Thymus (tissue), 14 donors: ENCODE measurements at places on chromosomes 3 and 15.

- DNase-seq = no peak
- no peak overlapping the region for H3K27ac ChIP-seq
- H3K4me3 ChIP-seq = no peak overlapping the region
- no peaks in the 10 kb centered on the region for H3K4me1 ChIP-seq
These were observed 45.0 kb downstream of the CLSTN2 start for GRCh38 chr3:139979991-139980390.

DNA sequence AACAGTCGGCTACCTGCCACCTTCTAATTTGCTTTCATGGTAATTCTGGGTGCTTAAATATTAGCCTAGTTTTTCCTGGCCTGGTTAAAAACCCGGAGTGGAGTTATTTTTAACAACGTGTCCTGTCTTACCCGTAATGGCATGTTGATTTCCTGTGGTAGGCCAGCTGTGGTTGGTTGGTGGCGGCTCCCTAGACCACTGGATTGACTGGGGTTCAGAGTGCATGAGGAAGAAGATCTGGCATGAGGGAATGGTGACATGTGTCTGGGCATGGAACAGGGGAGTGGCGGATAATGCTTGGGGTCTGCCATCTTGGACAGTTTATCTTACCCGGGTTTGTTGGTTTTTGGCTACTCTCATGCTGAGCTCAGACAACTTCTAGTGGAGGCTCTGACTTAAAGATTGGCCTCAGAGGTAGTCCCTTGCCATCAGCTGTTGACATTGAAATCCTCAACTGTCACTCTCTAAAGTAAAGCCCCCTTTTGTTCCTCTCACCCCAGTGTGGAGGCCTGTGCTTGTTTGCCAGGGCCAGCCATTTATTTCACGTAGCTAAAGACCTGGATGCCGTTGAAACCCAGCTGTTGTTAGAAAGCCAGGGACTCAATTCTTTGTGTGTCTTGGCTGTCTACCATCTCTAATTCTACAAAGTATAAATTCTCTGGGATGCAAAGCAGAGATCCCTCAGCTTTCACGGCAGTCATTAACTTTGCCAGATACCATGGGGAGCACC, 81.6 kb downstream of the DNASE1L3 start:
- no peak for DNase-seq
- H3K4me1 ChIP-seq = no peaks in the 10 kb centered on the region
- H3K27me3 ChIP-seq = no peaks in the 10 kb centered on the region
- no peak overlapping the region for H3K27ac ChIP-seq
- no peak overlapping the region for H3K4me3 ChIP-seq
- peaks cover 92% of the 10 kb centered on the region for H3K36me3 ChIP-seq

DNA sequence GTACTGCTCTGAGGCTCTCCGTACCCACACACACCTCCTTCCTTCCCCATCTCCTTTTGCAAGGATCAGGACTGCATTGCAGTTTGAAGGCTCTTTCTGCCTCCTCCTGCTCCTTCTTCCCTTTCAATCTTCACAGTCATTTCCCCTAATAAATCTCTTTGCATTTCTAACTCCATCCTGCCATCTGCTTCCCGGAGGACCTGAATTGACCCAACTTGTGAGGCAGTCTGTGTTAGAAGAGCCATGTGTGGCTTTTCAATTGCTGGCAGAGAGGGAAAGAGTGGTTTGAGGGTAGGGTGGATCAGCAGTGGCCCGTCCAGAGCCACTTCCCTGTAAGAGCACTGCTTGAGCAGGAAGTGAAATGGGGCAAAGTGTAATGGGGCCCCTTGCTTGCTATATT, 35.8 kb downstream of the ANAPC13 start:
- H3K36me3 ChIP-seq = no peaks in the 10 kb centered on the region
- H3K4me3 ChIP-seq = no peak overlapping the region
- no peak for DNase-seq
- no peaks in the 10 kb centered on the region for H3K4me1 ChIP-seq
- peaks cover 2% of the 10 kb centered on the region for H3K27me3 ChIP-seq

DNA sequence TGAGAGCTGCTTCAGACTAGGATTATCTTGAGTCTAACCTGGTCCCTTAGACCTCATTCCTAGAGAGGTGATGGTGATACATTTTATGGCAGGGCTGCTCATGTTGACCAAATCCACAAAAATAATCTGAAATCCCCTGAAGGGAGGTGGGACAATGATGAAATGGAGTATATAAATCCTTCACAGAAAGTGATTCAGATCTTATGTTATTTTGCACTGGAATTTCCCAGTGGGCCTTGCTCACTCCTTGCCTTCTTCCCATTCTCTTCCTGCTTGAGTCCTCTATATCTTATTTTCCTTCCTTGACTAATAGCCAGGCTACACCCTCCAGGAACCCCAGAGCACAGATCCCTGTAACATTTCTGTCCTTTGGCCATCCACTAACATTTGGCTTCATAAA, 10.4 kb upstream of the TMEM202 start:
- H3K27ac ChIP-seq = no peak overlapping the region
- H3K4me3 ChIP-seq = no peak overlapping the region
- H3K27me3 ChIP-seq = no peaks in the 10 kb centered on the region
- H3K36me3 ChIP-seq = no peaks in the 10 kb centered on the region
- no peak for DNase-seq

- H3K4me1 ChIP-seq = no peaks in the 10 kb centered on the region
- peaks cover 67% of the 10 kb centered on the region for H3K27me3 ChIP-seq
- DNase-seq = no peak
- H3K27ac ChIP-seq = no peak overlapping the region
- H3K4me3 ChIP-seq = peak overlapping the region; percentile 21
- no peaks in the 10 kb centered on the region for H3K36me3 ChIP-seq
These were observed 14.9 kb downstream of the SOX2 start for GRCh38 chr3:181726351-181727330.

- DNase-seq = no peak
- H3K4me3 ChIP-seq = no peak overlapping the region
- H3K4me1 ChIP-seq = peaks cover 12% of the 10 kb centered on the region
- H3K27me3 ChIP-seq = no peaks in the 10 kb centered on the region
- H3K36me3 ChIP-seq = peaks cover 6% of the 10 kb centered on the region
- H3K27ac ChIP-seq = no peak overlapping the region
These were observed 70.5 kb downstream of the ZNF609 start for GRCh38 chr15:64530918-64531317.

DNA sequence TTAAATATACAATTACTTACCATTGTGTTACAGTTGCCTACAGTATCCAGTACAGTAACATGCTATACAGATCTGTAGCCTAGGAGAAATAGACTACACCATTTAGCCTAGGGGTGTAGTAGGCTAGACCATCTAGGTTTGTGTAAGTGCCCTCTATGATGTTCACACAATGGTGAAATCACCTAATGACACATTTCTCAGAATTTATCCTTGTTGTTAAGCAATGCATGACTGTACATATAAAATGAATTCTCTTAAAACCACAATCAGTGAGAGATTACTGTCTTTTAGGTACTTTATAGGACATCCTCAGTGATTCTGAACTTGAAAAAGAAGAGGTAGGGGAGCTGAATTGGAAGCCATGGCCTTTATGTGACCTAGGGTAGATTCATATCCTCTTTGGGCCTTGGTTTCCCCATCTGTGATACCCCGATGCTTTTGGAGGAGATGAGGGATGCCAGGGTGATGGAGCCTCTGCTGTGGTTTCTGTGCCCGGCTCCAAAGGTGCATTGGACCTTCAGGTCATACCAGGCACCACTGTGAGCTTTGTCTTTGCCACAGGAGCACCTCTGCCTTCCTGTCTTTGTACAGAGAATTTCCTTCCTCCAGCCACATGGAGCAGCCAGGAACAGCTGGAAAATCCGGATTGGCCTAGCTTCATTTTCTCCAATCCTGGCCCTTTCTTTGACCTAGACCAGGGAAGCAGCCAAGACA, 51.9 kb upstream of the FLNB start:
- no peak overlapping the region for H3K27ac ChIP-seq
- H3K4me1 ChIP-seq = peaks cover 3% of the 10 kb centered on the region
- no peak for DNase-seq
- no peaks in the 10 kb centered on the region for H3K27me3 ChIP-seq
- no peaks in the 10 kb centered on the region for H3K36me3 ChIP-seq

- no peaks in the 10 kb centered on the region for H3K36me3 ChIP-seq
- H3K4me3 ChIP-seq = no peak overlapping the region
- H3K4me1 ChIP-seq = no peaks in the 10 kb centered on the region
- no peak for DNase-seq
- H3K27me3 ChIP-seq = no peaks in the 10 kb centered on the region
These were observed 117.0 kb downstream of the FILIP1L start for GRCh38 chr3:99997293-99997692.

DNA sequence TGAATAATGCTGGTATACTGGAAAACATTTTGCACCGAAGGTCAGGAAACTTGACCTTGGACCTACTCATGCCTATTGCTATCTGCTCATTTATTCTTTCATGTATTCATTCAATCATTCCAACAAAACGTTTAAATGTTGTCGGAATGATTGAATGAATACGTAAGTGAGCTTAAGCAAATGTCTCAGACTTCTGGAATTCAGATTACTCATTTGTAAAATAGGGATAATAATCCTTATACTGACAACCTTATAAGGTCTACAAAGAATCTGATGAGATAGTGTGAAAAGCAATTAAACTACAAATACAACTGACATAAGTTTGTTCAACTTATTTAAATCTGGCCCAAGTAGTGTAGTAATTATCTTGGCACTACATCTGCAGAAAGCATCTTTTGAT, 288.7 kb downstream of the WDR72 start:
- H3K27ac ChIP-seq = no peak overlapping the region
- H3K4me3 ChIP-seq = no peak overlapping the region
- H3K27me3 ChIP-seq = no peaks in the 10 kb centered on the region
- no peaks in the 10 kb centered on the region for H3K4me1 ChIP-seq
- DNase-seq = no peak

- H3K4me3 ChIP-seq = no peak overlapping the region
- H3K27me3 ChIP-seq = no peaks in the 10 kb centered on the region
- peaks cover 10% of the 10 kb centered on the region for H3K4me1 ChIP-seq
- DNase-seq = no peak
- H3K36me3 ChIP-seq = no peaks in the 10 kb centered on the region
These were observed 67.9 kb upstream of the AKAP13 start for GRCh38 chr15:85312486-85312885.

DNA sequence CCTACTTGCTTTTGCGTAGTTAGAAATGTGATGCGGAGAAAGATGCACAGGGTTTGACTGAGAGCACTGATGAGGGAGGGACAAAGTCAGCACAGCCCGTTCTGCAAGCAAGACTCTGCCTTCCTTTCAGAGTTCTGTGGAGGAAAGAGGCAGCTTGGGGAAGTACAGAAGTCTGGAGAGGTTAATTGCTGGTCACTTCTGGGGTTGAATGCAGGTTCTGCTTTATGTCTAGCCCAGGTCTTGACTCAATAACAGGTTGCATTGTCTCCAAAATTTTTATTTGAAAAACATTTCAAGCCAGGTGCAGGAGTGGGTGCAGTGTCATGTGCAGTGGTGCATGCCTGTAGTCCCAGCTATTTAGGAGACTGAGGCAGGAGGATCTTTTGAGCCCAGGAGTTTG, 461.7 kb downstream of the NR2F2 start:
- H3K27me3 ChIP-seq = no peaks in the 10 kb centered on the region
- no peaks in the 10 kb centered on the region for H3K36me3 ChIP-seq
- no peak for DNase-seq
- H3K27ac ChIP-seq = no peak overlapping the region

- H3K36me3 ChIP-seq = no peaks in the 10 kb centered on the region
- H3K27ac ChIP-seq = no peak overlapping the region
- no peaks in the 10 kb centered on the region for H3K27me3 ChIP-seq
These were observed 29.8 kb downstream of the STT3B start for GRCh38 chr3:31562525-31562924.

DNA sequence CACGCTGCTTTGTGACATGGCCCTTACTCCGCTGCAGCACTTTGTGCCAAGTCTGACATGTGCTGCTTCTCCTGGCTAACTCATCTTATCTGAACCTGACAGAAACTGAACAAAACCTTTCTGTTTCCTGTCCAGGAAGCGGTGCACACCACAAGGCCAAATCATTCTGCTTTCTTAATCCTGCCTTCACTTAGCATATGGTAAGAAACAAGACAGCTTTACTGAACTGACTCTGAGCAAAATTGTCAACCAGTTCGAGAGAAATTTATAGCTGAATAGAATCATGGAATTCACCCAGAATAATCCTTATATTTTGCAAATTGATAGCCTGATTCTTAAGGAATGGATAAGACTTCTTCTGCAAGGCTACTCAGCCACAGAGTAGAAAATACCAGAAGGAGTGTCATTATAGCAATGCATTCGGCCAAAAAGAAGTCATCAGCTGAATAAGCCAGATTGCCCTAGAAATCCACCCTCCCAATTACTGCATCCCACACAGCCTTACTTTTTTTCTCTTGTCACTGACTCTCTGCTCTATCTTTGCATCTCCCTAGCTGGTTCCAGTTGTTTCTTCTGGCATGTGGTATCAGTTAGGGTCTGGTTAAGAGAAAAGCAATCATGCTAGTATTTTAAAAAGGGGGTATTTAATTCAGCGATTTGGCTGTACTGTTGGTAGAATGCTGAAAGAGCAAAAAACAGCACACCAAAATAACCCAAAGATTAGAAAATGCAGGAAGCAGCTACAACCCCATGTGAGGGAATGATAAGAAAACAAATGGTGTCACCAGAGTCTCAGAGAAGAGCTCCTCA, 41.6 kb upstream of the STRIT1 start:
- DNase-seq = no peak
- no peak overlapping the region for H3K4me3 ChIP-seq
- H3K4me1 ChIP-seq = peaks cover 2% of the 10 kb centered on the region
- no peaks in the 10 kb centered on the region for H3K27me3 ChIP-seq

- H3K27me3 ChIP-seq = no peaks in the 10 kb centered on the region
- peak overlapping the region; percentile 60 for H3K27ac ChIP-seq
- no peaks in the 10 kb centered on the region for H3K36me3 ChIP-seq
- peaks cover 40% of the 10 kb centered on the region for H3K4me1 ChIP-seq
These were observed 139.3 kb downstream of the CHSY1 start for GRCh38 chr15:101112336-101113113.

DNA sequence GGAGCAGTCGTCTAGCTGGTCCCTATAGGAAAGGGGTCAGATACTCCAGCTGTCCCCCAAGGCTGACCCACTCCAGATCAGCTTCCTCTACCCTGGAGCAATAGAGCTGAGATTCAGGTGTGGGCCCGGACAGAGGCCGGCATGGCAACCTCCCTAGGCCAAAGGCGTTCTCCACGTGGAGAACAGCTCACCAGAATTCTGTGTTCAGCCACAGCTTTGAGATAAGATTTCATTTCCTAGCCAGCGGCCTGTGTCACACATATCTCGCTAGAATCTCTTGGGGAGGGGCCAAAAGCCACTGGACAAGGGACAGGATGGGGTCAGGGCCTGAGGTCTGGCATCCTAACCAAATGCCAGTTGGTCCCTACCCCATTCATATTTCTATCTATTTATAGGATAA, 20.1 kb downstream of the SRGAP3 start:
- no peak overlapping the region for H3K27ac ChIP-seq
- peaks cover 3% of the 10 kb centered on the region for H3K4me1 ChIP-seq
- H3K36me3 ChIP-seq = no peaks in the 10 kb centered on the region
- DNase-seq = no peak
- H3K27me3 ChIP-seq = no peaks in the 10 kb centered on the region
